ENCODE measurements at places on chromosomes 2 and 18.

- no peak for DNase-seq
Measured at GRCh38 chr18:47249314-47249981, 2.0 kb downstream of the SKOR2 start.

DNA sequence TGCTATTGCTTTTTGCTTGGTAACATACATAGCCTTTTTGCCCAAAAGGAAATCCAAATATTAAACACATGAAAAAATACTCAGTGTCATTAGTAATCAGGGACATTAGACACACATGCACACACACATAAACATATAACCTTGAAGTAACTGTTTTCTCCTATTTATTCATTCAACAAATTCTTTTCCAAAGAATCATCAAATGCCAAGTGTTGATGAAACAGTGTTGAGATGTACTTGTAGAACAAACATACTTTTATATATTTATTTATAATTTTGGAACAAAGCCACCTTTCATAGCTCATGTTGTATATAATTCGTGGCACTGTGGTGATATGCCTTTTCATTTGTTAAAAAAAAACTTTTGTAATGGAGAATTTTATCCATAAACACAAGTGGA lies 81.0 kb downstream of the APLF start:
- no peak for DNase-seq

DNA sequence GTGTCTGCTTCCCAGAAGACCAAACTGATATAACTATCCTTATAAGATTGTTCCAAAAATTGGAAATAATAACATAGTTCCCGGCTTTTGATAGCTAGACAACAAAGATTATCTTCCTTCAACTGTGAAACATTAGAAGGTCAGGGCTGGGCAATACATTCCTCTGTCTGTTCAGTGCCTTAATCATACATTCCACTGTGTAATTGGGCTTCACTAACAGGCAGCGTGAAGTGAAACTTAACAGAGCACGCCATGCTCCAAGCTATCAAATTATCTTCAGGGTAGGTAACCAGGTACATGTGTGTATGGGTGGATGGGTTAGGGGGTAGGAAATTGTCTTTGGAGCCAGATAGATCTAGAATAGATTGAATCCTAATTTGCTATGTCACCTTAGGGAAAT lies 23.5 kb upstream of the ARL5A start:
- no peak for DNase-seq

DNA sequence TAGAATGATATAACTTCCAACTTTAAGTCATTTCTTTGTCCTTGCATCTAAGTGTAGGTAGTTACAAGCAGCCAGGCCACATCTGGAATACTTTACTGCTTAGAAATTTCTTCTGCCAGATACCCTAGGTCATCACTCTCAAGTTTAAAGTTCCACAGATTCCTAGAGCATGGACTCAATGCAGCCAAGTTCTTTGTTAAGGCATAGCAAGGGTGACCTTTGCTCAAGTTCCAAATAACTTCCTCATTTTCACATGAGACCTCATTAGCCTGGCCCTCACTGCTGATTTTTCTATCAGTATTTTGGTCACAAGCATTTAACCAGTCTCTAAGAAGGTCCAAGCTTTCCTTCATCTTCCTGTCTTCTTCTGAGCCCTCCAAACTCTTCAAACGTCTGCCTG lies 7.8 kb upstream of the UGT1A9 start:
- DNase-seq: no peak

DNA sequence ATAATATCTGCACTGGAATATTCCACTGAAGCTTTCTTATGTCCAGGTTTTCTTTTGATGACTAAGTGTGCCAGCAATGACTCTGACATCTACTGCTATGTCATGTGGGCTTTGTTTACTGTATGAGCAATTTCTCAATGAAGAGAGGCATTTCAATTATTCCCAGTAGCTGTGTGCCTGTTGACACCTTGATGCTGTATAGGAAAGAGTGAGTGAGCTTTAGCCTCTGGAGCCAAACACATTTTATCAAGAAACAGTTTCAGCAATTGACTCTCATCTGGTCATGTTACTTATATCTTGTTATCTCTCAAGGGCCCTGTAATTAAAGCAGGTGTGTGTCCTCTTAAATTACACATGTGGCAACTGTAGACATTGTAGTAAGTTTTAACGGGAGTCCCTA lies 493.2 kb upstream of the FANCL start:
- DNase-seq: no peak

GRCh38 chr2:169978402-169979017 lies 151.3 kb downstream of the UBR3 start:
- DNase-seq: no peak

GRCh38 chr2:4278392-4278791 lies 575.0 kb downstream of the DCDC2C start:
- DNase-seq: no peak

DNA sequence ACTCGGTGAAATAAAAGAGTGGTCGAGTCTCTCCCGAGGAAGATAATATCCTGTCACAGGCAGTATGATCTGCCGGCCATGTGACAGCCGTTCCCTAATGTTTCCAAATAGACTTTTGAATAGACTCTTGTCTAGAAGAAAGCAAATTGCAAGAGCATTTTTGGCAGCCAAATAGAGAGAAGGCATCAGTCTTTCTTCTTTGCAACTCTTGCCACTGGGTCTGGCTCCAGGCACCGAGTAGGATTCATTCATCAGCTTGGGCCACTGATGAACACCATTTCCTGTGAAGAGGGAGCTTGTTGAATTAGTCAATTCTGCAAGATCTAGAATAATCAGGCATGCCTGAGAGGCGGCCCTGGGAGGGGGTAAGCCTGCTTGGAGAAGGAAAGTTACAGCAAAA lies 165.6 kb downstream of the KLHL29 start:
- no peak for DNase-seq

GRCh38 chr2:236824836-236825235 lies 255.2 kb downstream of the ACKR3 start:
- no peak for DNase-seq

DNA sequence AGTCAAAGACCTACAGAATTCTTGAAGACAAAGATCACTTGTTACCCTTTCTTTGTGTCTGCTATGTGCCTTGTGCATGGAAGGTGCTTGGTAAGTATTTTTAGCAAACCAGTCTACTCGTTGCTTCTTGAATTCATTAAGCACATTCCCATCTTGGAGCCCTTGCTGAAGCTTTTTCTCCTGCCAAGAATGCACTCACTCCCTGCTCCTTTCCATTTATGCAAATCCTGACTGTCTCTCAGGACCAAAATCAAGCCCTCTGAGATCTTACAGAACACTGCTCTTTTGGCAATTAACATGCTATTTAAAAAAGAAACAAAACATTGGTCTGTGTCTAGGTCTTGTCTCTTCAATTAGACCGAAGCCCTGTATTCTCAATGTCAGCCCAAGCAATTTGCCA lies 75.8 kb downstream of the CLHC1 start:
- DNase-seq: no peak

GRCh38 chr2:240858871-240859270 lies 9.8 kb upstream of the AGXT start:
- DNase-seq: no peak

DNA sequence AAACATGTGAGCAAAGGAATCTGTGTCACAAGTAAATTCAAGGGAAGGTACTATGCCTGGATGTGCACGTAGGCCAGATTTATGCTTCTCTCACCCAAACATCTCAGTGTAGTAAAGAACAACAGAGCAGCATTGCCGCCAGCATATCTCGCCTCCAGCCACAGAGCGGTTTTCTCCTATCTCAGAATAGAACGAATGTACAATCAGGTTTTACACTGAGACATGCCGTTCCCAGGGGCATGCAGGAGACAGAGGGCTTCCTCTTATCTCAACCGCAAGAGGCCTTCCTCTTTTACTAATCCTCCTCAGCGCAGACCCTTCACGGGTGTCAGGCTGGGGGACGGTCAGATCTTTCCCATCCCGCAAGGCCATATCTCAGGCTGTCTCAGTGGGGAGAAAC lies 175.3 kb downstream of the RPIA start:
- DNase-seq: no peak

- DNase-seq: peak; percentile 43
Measured at GRCh38 chr2:158926478-158926948, 41.9 kb upstream of the TANC1 start.

DNA sequence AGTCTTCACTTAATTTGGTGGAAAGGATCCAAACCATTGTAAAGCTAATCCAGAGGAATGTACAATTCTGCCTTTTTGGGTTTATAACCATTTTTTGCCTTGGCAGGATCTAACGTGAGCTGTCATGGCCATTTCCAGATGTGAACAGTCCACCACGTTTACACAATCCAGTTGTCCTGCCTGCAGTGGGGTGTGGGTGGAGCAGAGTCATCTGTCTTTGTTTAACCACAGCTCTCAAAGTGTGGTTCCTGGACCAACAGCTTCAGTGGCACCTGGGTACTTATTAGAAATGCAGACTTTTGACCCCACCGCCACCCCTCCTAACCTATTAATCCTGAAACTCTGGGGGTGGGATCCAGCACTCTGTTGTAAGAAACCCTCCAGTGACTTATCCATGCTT lies 35.9 kb downstream of the FHOD3 start:
- no peak for DNase-seq

DNA sequence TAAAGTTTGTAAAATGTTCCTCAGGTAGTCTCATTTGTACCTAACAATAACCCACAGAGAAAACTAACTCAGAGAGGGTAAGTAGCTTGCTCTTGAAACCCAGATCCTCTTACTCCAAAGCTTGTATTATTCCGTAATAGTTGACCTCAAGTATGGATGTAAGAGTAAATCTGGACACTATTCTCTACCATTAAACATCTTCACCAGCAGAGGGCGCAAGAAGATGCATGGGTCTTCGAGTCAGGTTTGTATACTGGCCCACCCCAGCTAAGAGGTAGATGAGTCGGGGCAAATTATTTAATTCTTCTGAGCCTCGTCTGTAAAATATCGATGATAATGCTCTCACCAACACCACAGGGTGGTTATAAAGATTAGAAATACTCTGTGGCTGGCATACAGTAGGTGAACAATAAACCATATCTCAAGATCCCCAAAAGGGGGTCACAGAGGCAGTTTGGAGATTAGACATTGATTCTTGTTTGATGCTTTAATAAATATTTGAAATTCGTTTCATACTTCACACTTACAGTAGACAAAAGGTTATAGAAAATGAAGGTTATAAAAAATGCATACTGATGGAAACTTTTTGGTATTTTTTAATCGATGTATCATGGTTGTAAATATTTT lies 3.5 kb upstream of the CABLES1 start:
- DNase-seq: peak; percentile 21

DNA sequence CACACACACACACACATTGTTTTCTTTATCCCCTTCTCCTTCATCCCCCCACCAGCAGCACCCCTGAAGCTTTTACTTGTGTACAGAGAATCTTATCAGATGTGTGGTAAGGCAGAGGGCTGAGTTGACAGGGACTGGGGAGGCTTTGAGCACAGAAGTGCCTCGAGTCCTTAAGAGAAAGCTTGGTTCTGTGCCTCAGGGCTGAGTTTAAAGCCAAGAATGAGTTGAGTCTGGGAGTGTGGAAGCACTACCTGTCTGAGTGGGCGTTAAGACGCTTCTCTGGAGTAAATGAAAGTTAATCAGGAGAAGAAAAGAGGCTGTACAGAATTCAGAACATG lies 2.7 kb downstream of the ID2 start:
- peak; percentile 32 for DNase-seq

DNA sequence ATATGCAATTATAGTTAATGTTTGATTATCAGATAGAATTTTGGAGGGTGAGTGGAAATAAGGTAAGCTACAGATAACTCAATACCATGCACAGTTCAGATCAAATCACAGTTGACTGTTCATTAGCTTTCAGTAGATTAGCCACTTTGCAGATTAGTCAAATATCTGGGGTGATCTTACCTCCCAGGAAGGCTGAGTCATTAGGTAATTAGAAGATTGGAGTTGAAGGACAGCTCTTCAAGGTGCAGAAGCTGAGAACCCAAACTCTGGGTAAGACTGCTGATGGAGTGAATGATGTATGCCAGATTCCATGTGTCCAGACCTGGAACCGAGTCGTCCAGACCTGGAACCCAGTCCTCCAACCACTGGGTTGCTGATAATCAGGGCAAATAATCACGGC lies 262.8 kb upstream of the UBE2E3 start:
- DNase-seq: no peak

- no peak for DNase-seq
Measured at GRCh38 chr2:48940606-48941005, 185.1 kb upstream of the LHCGR start.

- DNase-seq: no peak
Measured at GRCh38 chr18:48026216-48026615, 95.8 kb upstream of the SMAD2 start.

- no peak for DNase-seq
Measured at GRCh38 chr2:63851691-63852311, 10.1 kb downstream of the UGP2 start.

- no peak for DNase-seq
Measured at GRCh38 chr2:96575785-96576456, 39.4 kb downstream of the ARID5A start.

GRCh38 chr2:175621821-175622220 lies 380.2 kb downstream of the LNPK start:
- DNase-seq: no peak

- DNase-seq: no peak
Measured at GRCh38 chr2:72983500-72984161, 66.3 kb downstream of the EMX1 start.

- DNase-seq: no peak
Measured at GRCh38 chr2:217856159-217856558, 146.6 kb downstream of the TNS1 start.

DNA sequence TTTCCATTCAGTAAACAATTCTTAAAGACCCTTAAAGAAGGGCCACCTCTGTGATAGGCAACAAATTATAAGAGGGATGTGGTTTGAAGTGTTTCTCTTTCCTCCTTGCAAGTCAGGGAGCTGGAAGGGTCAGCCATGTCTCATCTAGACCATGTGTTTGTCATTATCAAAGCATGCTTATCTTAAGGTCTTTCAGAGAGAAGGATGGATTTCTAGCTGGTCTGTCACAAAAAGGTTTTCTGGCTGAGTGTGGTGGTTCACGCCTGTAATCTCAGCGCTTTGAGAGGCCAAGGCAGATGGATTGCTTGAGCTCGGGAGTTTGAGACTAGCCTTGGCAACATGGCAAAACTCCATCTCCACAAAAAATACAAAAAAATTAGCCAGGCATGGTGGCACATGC lies 59.2 kb upstream of the PEX13 start:
- DNase-seq: no peak

DNA sequence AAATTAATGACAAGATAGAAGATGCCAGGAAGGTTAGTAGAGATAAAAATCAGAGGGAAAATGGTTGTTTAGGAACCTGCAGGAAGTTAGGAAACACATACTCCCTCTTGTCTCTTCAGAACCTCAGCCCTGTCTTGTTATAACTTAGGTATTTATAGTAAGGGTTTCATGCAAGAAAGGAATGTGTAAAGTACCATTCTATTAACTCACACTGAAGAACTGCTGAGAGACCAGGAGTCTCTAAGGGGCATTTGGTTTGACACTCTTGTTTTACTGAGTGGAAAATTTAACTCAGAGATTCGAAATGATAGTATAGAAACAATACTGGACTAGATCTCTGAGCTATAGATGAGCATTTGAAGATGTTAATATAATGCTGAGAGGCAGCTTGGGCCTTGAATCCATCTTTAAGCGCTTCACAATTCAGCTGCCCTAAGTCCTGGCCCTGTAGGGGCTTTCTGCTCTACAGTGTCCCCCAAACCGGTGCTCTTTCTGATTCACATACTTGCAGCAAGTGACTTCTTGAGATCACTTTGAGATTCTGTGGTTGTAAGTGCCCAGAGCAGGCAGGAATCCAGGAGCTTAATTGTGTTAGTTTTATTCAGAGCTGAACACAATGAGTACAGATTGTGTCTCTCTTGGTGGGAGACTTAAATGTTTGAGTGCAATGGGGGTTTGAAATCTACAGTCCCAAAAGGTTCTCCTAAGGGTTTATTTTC lies 235.0 kb upstream of the RGPD4 start:
- DNase-seq: no peak

GRCh38 chr2:154814856-154815255 lies 116.4 kb downstream of the KCNJ3 start:
- no peak for DNase-seq

- no peak for DNase-seq
Measured at GRCh38 chr18:44828080-44828479, 147.4 kb downstream of the SETBP1 start.

Data from NK-92 treated with Interleukin-12 subunit alpha and Interleukin-12 subunit beta, amount 100 ng/mL, for 24 hours (cell line).